ENCODE measurements at places on chromosomes 11 and 22. TPM values are rescaled to one million over a fixed set of nuclear protein-coding genes. Genes with fewer than 3 reads are reported as not detected.

The SAAL1 gene
- 9.7 TPM for total RNA-seq

The SAA4 gene
- not detected for total RNA-seq

The PTPRCAP gene
- total RNA-seq = 230 TPM

The OR8B4 gene
- total RNA-seq = 0.27 TPM

The C11orf91 gene
- not detected for total RNA-seq

The KCNE3 gene
- 8.1 TPM for total RNA-seq

The HEPHL1 gene
- under 0.01 TPM for total RNA-seq

The GLB1L3 gene
- under 0.01 TPM for total RNA-seq

Data from hematopoietic multipotent progenitor cell (in vitro differentiated cells).